ENCODE measurements at places on chromosomes 6 and 20.

DNA sequence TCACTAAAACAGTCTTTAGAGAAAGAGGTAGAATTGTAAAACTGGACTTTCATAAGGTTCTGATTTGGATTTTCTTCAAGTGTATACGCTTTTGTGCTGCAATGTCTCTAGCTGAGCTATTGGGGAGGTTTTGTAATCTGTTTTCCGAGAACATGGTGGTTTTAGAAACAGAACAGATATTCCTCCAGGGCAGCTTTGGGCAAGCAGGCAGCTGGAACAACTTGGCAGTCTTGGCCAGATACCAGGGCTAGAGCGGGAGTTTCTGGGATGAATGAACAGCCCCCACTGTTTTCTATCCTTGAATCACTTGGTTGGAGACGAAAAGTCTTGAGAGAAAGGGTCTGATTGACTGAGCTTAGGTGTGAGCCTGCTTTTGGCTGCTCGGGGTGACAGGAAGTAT is 17.1 kb upstream of the ARMC2 start:
- no peak for DNase-seq

- DNase-seq = no peak
These were observed 18.7 kb upstream of the TRPC4AP start for GRCh38 chr20:35111141-35111888.

GRCh38 chr20:60244373-60245146 is 286.3 kb downstream of the CDH26 start:
- no peak for DNase-seq

DNA sequence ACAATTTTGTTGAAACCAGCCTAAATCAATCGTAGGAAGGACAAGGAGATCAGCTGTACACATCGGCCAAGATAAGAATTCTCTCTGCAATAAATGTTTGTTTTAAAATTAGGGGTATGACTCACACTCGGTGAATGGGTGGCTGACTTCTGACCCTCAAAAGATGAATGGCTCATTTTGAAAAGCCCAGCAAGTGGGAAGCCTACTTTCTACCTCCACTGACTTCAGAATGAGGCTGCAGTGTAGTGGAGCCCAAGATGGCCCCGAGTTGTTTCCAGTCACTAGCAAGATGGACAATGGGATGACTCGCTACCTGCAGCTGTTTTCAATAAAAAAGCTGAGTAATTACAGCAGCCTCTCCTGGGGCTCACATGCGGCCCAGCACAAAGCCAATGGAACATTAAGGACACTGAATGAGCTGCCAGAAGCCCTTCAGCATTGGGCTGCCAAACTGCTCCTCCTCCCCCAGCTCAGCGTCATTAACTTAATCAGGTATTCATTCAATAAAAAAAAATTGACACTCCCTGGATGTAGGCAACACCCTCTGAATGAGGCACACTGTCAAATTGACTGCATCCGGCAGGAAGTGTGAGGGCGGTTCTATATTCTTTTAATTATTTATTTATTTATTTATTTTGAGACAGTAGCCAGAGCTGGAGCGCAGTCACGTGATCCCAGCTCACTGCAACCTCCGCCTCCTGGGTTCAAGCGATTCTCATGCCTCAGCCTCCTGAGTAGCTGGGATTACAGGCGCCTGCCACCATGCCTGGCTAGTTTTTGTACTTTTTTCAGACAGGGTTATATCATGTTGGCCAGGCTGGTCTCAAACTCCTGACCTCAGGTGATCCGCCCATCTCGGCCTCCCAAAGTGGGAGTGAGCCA is 107.3 kb downstream of the GMPR start:
- no peak for DNase-seq

DNA sequence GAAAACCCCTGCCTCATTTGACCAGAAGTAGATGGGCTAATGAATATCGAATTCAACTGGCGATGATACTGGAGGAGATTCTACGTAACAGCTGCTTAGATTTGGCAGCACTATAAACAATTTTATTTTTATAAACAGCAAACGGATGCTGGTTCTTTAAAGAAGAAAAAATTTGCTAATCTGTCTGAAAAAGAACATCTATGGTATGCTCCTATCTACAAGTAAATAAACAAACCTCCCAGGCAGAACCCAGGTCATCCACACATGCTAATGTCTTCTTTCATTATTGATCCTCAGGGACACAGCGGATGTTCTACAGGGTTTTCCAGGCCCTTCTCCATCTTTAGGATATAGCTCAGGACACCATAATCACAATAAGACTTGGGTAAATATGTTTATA is 291.3 kb downstream of the ALDH8A1 start:
- DNase-seq = no peak

DNA sequence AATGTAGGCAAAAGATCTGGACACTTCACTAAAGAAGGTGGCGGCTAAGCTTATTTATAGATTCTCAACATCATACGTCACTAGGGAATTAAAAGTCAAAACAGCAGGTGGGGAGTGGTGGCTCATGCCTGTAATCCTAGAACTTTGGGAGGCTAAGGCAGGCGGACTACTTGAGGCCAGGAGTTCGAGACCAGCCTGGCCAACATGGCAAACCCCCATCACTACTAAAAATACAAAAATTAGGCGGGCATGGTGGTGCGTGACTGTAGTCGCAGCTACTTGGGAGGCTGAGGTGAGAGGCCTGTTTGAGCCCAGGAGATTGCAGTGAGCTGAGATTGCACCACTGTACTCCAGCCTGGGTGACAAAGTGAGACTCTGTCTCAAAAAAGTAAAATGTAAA is 74.6 kb downstream of the GPX5 start:
- no peak for DNase-seq

DNA sequence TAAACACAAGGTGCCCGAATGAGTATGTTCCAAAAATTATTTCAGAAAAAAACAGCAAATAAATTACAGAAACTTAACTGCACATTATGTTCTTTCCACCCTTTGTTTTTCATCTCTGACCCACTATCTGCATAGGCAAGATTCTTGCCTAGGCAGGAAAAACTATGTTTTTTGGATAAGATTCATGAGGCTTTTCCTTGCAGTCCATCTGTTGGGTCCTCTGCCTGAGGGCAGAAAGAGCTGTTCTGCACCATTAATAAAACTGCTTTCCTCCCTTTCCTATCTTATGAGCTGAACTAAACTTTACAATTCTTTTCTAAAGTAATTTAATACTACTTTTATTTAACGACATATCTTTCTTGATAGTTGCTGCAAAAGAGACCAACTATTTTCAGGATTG is 21.1 kb downstream of the ENPP1 start:
- no peak for DNase-seq

DNA sequence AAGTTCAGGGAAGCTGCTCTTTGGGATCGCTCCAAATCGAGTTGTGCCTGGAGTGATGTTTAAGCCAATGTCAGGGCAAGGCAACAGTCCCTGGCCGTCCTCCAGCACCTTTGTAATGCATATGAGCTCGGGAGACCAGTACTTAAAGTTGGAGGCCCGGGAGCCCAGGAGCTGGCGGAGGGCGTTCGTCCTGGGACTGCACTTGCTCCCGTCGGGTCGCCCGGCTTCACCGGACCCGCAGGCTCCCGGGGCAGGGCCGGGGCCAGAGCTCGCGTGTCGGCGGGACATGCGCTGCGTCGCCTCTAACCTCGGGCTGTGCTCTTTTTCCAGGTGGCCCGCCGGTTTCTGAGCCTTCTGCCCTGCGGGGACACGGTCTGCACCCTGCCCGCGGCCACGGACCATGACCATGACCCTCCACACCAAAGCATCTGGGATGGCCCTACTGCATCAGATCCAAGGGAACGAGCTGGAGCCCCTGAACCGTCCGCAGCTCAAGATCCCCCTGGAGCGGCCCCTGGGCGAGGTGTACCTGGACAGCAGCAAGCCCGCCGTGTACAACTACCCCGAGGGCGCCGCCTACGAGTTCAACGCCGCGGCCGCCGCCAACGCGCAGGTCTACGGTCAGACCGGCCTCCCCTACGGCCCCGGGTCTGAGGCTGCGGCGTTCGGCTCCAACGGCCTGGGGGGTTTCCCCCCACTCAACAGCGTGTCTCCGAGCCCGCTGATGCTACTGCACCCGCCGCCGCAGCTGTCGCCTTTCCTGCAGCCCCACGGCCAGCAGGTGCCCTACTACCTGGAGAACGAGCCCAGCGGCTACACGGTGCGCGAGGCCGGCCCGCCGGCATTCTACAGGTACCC is at the start of gene ESR1:
ESR1 (plus strand) TSS at position 170 of the 858 bp plus-strand sequence; CDS start at position 401, 231 bp downstream.
- no peak for DNase-seq

- no peak for DNase-seq
These were observed 65.0 kb upstream of the SIRPA start for GRCh38 chr20:1830240-1830639.

DNA sequence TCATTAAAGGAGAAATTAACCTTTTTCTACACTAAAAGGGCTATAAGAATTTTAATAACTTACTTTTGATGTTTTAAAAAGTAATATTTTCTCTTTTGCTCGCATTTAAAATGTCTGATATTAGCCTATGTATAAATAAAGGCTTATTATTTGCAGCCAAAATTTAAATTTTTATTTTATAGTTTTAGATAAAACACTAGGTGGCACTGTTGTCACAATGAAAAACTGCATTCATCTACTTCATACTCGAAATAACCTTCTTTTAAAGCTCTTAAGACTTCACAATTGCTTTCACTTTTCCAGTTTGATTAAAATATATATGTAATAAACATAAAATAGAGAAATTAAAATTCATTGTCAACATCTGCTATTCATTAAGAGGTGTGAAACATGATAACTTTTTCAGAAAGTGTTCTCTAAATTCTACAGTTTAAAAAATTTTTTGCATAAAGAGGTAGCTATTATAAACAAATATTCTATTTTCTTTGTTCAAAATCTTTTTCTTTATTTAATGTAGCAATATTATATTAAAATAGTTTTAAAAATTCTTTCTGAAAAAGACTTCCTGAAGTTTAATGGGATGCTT is 78.8 kb upstream of the DEFB112 start:
- no peak for DNase-seq

- no peak for DNase-seq
These were observed 79.2 kb upstream of the MPC1 start for GRCh38 chr6:166461821-166462460.

DNA sequence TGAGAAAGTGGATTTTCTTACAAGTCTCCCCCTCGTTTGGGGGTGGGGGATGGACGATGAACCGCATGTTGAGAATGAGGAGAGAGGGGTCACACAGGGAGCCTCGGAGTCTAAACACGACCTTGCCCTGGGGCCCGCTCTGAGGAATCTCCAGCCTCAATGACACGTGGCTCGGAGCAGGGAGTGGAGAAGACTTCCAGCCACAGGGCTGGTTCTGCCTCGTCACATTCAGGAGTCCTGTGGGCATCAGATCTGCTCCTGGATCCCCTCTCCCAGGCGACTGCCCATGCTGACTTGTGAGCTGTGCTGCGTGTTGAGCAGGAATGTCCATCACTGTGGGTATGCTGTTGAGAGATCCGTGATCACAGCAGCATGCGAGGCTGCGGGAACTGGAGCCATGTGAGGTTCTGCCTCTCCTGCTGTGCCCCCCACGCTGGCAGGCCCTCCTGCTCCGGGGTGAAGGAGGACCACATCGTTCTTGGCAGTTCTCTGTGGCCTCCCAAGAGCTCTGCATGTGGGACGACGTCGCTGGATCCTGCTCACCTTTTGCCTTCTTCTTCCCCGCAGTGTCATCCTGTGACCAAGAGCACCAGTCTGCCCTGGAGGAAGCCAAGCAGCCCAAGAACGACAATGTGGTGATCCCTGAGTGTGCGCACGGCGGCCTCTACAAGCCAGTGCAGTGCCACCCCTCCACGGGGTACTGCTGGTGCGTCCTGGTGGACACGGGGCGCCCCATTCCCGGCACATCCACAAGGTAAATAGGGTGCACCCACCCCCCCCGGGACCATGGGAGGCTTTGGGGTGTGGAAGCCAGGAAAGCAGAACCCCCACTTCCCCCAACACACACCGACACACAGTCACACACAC is 157.5 kb downstream of the SMOC2 start:
- DNase-seq = no peak

DNA sequence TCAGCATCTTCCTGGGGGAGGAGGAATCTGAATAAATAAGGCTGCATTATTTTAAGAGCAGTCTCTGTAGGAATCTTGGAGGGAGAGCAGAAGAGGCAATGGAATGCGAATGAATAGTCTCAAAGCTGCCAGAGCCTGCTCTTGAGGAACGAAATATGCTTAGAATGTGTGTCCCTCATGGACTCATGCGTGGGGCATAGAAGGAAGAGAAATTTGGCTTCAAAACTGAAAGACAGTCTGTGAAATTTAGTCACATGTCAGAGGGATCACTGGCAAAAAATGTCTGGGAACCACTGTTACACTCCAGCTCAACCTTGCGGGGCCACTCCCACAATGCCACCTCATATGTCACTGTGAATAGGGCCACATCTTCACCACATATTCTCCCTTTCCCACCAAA is 95.5 kb downstream of the GJA10 start:
- no peak for DNase-seq

- DNase-seq = no peak
These were observed 45.4 kb downstream of the MYB start for GRCh38 chr6:135226537-135226936.

- no peak for DNase-seq
These were observed 13.9 kb upstream of the CCN5 start for GRCh38 chr20:44701118-44701857.

GRCh38 chr6:36959555-36960250 is 5.2 kb downstream of the PI16 start:
- no peak for DNase-seq

GRCh38 chr6:71332012-71332411 is 43.4 kb downstream of the OGFRL1 start:
- no peak for DNase-seq

DNA sequence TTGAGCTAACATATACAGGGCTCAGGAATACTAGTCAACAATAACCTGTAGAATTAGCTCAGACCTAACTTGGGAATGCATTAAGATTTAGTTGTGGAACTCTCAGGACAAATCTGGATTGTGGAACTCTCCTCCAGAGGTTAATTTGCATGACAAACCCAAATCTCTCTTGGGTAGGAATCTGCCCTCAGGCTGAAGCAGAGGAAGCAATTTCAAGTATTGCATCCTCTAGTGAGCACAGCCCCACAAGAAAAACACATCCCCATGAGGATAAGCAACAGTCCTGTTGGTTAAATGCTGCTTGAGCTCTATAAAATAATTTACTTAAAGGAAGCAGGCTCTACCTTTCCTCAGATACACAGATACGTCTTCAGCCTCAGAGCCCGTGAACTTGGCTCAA is 170.9 kb upstream of the STXBP5 start:
- no peak for DNase-seq

DNA sequence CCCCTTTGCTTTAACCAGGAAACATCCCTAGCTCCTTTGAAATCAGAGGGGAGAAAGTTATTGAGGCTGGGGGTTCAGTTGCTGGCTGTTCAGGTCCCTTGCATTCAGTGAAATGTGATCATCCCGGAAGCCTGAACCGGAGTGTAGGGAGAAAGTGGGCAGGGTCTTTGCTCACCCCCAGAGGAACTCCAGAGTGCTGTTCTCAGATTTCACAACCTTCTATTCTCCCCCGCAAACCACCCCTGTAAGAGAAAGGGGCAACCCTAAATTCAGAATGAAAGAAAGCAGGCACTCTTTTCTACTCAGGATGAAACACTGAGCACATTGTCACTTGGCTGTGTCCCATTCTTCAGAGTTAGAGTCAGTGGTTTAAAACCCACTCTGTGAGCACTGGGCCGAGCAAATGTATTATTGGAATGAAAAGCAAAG is 139.8 kb downstream of the KHDC1L start:
- no peak for DNase-seq

All from activated gamma-delta T cell (primary cell).